ENCODE measurements at places on chromosomes 12 and 14.

DNA sequence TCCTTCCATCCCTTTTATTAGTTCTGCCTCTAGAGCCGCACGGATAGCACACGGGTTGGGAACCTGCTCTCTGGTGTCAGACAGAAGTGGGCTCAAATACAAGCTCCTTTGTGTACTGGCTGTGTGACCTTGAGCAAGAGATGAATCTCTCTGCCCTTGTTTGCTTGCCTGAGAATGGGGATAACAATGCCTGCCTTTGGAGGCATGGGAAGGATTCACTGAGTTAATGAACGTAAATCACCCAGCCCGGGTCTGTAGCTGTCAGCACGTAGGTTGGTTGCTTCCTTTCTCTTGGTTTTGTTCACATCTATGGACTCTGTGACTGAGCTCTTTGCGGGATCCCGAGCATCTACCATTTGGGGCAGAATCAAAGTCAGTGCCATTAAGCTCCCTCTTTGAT, 79.3 kb upstream of the NRXN3 start:
- no peaks in the 10 kb centered on the region for H3K36me3 ChIP-seq

DNA sequence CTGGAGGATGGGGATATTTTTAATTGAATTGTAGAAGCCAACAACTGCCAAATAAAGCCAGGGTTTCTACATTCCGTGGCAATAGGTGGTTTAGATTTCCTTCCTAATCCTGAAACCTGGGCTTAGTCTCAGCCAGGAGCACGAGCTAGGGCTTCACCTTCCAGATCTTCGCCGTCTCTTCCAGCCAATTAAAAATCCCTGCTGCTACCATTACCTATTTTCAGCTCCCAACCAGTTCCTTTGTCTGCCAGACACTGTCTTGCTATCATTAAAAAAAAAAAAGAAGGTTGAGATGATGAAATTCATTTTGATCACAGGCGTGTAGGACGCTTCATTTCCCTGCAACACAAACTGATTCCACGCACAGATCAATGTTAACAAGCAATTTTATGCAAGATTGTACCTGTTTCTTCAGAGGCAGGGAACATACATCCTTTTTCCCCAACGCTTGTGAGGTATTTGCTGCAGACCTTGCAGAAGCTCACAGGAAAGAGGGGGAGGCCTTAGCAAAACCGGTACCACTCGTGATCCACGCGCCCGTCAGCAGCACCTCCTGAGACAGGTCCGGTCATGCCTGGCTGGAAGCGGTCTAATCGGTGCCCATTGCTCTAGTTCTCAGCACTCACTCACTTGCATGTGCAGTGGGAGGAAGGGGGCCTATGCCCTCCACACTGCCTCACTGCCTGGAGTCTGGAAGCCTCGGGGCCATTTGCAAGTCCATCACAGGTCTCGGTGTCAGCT, 65.1 kb downstream of the SLC6A12 start:
- H3K4me3 ChIP-seq, result no peak overlapping the region
- H3K27ac ChIP-seq, result no peak overlapping the region
- H3K36me3 ChIP-seq, result no peaks in the 10 kb centered on the region
- peaks cover 7% of the 10 kb centered on the region for H3K4me1 ChIP-seq

GRCh38 chr14:33343016-33343415, 404.3 kb downstream of the NPAS3 start:
- no peaks in the 10 kb centered on the region for H3K4me1 ChIP-seq
- H3K27me3 ChIP-seq, result no peaks in the 10 kb centered on the region
- DNase-seq, result no peak
- no peaks in the 10 kb centered on the region for H3K36me3 ChIP-seq

- H3K4me3 ChIP-seq, result no peak overlapping the region
- H3K27me3 ChIP-seq, result peaks cover 19% of the 10 kb centered on the region
- H3K27ac ChIP-seq, result no peak overlapping the region
- DNase-seq, result no peak
- H3K36me3 ChIP-seq, result no peaks in the 10 kb centered on the region
Measured at GRCh38 chr12:132477703-132478432, 12.1 kb upstream of the FBRSL1 start.

GRCh38 chr14:50635141-50635540, 33.0 kb downstream of the SAV1 start:
- peaks cover 9% of the 10 kb centered on the region for H3K4me1 ChIP-seq
- no peaks in the 10 kb centered on the region for H3K27me3 ChIP-seq
- peak; percentile 50 for DNase-seq
- no peak overlapping the region for H3K4me3 ChIP-seq

DNA sequence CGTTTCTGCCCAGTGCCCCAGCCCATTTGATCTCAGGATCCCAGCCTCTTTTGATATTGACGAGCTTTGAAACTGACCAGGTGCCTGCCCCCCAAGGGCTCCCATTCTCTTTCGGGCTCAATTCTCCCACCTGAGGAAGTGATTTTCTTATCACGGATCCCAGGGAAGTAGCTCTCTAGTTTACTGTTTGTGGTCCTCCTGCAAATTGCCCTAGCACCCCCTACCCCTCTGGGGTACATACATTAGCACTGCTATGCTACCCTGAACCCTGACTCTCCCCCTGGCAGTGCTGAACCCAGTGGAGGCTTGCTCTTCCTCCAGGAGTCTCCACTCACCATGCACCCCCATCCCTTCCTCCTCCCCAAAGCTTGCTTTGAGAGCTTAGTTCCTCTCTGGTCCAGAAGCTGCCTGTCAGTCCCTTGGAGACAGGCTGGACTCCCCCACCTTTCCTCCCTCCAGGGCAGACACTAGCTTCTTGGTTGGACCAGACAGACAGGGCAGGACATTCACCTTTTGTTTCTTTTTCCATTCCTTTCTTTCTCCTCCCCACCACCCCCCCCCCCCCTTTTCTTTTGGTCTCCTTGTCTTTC, 4.4 kb upstream of the TBX3 start:
- peaks cover 78% of the 10 kb centered on the region for H3K27me3 ChIP-seq
- H3K4me1 ChIP-seq, result peaks cover 30% of the 10 kb centered on the region
- H3K4me3 ChIP-seq, result no peak overlapping the region
- no peaks in the 10 kb centered on the region for H3K36me3 ChIP-seq
- H3K27ac ChIP-seq, result no peak overlapping the region

DNA sequence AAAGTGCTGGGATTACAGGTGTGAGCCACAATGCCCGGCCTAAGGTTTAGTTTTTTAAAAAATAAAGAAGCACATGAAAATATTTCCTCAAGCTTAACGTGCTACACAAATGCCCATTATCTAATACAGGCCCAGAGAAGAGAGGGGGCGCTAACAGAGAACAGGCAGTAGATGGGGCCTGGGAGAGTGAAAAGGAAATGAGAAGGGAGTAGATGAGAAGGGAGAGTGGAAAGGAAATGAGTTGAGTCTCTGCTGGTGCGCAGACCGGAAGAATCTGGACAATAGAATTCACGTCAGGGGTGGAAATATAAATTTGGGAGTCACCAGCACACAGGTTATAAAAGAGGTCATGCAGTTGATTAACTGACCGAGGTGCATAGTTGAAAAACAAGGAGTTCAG, 10.7 kb downstream of the PXN start:
- DNase-seq, result no peak
- no peak overlapping the region for H3K4me3 ChIP-seq
- no peak overlapping the region for H3K27ac ChIP-seq
- no peaks in the 10 kb centered on the region for H3K36me3 ChIP-seq
- H3K4me1 ChIP-seq, result peaks cover 4% of the 10 kb centered on the region

- H3K4me1 ChIP-seq, result no peaks in the 10 kb centered on the region
- no peaks in the 10 kb centered on the region for H3K36me3 ChIP-seq
- H3K4me3 ChIP-seq, result no peak overlapping the region
- peaks cover 10% of the 10 kb centered on the region for H3K27me3 ChIP-seq
- DNase-seq, result no peak
- no peak overlapping the region for H3K27ac ChIP-seq
Measured at GRCh38 chr14:92223025-92223424, 99.9 kb upstream of the SLC24A4 start.

GRCh38 chr12:106722837-106723236, 51.6 kb upstream of the RIC8B start:
- peaks cover 16% of the 10 kb centered on the region for H3K4me1 ChIP-seq
- peak; percentile 16 for DNase-seq
- no peaks in the 10 kb centered on the region for H3K36me3 ChIP-seq
- H3K4me3 ChIP-seq, result no peak overlapping the region

- H3K27me3 ChIP-seq, result peaks cover 6% of the 10 kb centered on the region
- H3K27ac ChIP-seq, result no peak overlapping the region
- H3K4me1 ChIP-seq, result no peaks in the 10 kb centered on the region
- no peak for DNase-seq
- H3K36me3 ChIP-seq, result no peaks in the 10 kb centered on the region
- no peak overlapping the region for H3K4me3 ChIP-seq
Measured at GRCh38 chr14:92927349-92928257, 4.7 kb downstream of the CHGA start.

DNA sequence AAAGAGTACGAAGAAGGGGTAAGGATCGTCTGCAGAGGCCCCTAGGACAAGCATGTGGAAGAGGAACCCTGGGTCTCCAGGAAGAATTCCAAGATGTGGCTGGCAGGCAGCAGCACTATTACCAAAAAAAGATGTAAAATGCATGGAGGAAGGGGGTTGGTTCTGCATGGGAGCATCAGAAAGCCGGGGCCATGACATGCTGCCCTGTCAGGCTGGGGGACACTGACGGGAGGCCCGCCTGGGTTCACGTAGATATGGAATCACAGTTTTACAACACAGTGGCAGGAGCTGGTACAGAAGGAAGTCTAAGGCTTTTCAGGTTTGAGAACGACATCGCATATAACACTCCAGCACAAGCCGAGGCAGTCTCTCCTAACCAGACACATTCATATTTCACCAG, 150.0 kb upstream of the GSC start:
- H3K27ac ChIP-seq, result no peak overlapping the region
- no peak for DNase-seq
- H3K27me3 ChIP-seq, result peaks cover 11% of the 10 kb centered on the region
- H3K4me1 ChIP-seq, result no peaks in the 10 kb centered on the region
- no peak overlapping the region for H3K4me3 ChIP-seq
- no peaks in the 10 kb centered on the region for H3K36me3 ChIP-seq

- H3K36me3 ChIP-seq, result no peaks in the 10 kb centered on the region
- no peak for DNase-seq
- H3K27ac ChIP-seq, result peak overlapping the region; percentile 96
Measured at GRCh38 chr12:56334490-56334793, 642 bp upstream of the PAN2 start.

GRCh38 chr14:21102521-21103410, 1.9 kb downstream of the TMEM253 start:
- peak overlapping the region; percentile 3 for H3K27ac ChIP-seq
- peak overlapping the region; percentile 48 for H3K4me3 ChIP-seq
- DNase-seq, result peak; percentile 13
- H3K27me3 ChIP-seq, result no peaks in the 10 kb centered on the region
- peaks cover 29% of the 10 kb centered on the region for H3K4me1 ChIP-seq
- no peaks in the 10 kb centered on the region for H3K36me3 ChIP-seq

DNA sequence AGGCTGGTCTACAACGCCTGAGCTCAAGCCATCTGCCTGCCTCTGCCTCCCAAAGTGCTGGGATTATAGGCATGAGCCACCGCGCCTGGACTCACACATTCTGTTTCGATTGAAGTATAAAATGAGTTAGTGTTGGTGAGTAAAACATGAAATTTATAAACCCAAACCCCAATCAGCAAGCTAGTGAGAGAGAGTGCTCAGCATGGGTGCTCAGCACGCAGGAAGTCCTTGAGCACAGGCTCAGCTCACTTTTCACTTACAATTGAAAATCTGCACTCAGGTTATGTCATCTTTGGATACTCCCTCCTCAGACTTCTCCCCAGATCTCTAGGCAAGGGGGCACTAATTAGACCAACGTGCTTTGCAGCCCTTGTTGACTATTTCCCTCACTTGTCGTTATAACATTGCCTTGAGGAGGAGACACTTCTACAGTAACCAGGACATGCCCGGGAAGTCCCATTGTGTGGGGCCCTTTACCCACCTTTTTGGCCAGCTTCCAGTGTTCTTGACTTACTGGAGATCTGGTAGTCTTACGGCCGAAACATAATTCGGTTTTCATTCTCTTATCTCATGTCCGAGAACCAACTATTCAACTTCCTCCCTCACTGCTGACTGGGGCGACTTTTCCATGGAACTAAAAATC, 68.5 kb upstream of the AMN1 start:
- no peak overlapping the region for H3K4me3 ChIP-seq
- DNase-seq, result no peak
- H3K36me3 ChIP-seq, result no peaks in the 10 kb centered on the region
- H3K27me3 ChIP-seq, result no peaks in the 10 kb centered on the region
- H3K4me1 ChIP-seq, result no peaks in the 10 kb centered on the region
- no peak overlapping the region for H3K27ac ChIP-seq

DNA sequence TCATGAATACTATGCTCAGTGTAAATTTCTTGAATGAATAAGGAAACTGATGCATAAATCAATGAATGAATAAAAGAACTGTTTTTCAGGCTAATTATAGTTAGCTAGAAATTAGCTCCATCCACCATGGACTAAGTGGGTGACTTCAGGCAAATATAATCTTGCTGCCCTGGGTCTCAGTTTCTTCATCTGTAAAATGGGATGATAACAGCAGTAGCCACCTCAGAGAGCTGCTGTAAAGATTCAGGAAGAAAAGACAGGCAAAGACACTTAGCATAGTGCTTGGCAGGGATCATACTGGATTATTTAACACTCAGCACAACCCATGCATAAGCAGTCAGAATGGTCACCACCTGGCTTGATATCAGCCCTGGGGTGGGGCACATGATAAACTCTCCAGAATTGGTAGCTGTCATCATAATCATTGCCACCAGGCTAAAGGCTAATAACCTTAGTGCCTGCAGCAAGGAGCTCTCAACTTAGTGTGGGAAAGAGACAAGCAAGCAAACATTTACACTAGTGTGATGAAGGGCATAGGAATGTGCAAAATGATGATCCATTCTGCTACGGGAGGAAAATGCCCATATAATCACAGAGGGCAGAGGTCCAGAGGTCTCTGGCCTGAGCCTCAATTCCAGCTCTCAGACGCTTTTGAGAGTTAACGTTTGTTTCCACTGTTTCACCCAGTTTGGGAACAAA, 234.7 kb upstream of the TBX3 start:
- no peak overlapping the region for H3K4me3 ChIP-seq
- H3K27me3 ChIP-seq, result no peaks in the 10 kb centered on the region
- H3K27ac ChIP-seq, result no peak overlapping the region
- no peak for DNase-seq
- H3K36me3 ChIP-seq, result no peaks in the 10 kb centered on the region
- peaks cover 5% of the 10 kb centered on the region for H3K4me1 ChIP-seq

GRCh38 chr12:71725011-71725410, 29.7 kb upstream of the RAB21 start:
- H3K4me1 ChIP-seq, result no peaks in the 10 kb centered on the region
- no peaks in the 10 kb centered on the region for H3K27me3 ChIP-seq
- no peaks in the 10 kb centered on the region for H3K36me3 ChIP-seq
- H3K27ac ChIP-seq, result no peak overlapping the region
- no peak overlapping the region for H3K4me3 ChIP-seq

DNA sequence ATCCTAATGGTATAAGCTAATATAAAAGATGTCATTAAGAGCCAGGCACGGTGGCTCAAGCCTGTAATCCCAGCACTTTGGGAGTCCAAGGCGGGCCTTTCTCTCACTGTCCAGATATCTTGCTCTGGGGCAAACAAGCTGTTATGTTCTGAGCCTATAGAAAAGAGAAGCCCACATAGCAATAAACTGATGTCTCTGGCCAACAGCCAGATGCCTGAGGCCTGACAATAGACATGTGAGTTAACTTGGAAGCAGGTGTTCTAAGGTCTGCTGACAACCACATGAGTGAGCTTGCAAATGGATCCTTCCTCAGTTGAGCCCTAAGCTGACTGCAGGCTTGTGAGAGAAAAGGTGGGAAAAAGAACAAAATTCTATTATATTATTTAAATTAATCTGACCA, 25.0 kb downstream of the YAF2 start:
- H3K27me3 ChIP-seq, result no peaks in the 10 kb centered on the region
- H3K27ac ChIP-seq, result peak overlapping the region; percentile 76
- peaks cover 15% of the 10 kb centered on the region for H3K4me1 ChIP-seq
- peaks cover 10% of the 10 kb centered on the region for H3K36me3 ChIP-seq

GRCh38 chr12:46224386-46224785, 44.5 kb downstream of the SLC38A1 start:
- no peak overlapping the region for H3K27ac ChIP-seq
- H3K4me1 ChIP-seq, result no peaks in the 10 kb centered on the region
- DNase-seq, result no peak
- H3K27me3 ChIP-seq, result no peaks in the 10 kb centered on the region

All from cardiac muscle cell (in vitro differentiated cells and primary cell).